ENCODE measurements at places on chromosomes 7 and 10.
A peak's percentile ranks its signal among the peaks of the same experiment; 100 is the strongest.

- DNase-seq = no peak
Measured at GRCh38 chr7:143492043-143492471, 14.4 kb downstream of the TAS2R41 start.

GRCh38 chr10:114498413-114499111 is 94.3 kb upstream of the AFAP1L2 start:
- no peak for DNase-seq

DNA sequence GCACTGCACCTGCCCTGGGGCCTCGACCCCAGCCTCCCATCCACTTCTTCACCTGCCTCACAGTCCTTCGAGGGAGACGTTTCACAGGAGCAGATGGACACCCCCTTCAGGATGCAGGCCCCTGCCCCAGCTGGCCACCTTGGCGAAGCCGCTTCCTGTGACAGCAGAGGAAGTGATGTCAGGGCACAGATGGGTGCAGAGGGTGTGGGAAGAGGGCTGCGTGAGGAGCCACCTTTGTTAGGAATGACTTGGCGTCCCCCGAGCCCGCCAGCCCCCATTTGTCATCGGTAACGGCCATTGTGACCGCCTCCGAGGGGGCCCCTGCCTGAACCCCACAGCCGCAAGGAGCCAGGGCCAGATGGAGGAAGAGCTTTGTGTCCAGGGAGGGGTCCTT is 47.4 kb upstream of the SLC29A3 start:
- DNase-seq = no peak

GRCh38 chr7:128860158-128861073 is 2.2 kb upstream of the ATP6V1F start:
- no peak for DNase-seq

DNA sequence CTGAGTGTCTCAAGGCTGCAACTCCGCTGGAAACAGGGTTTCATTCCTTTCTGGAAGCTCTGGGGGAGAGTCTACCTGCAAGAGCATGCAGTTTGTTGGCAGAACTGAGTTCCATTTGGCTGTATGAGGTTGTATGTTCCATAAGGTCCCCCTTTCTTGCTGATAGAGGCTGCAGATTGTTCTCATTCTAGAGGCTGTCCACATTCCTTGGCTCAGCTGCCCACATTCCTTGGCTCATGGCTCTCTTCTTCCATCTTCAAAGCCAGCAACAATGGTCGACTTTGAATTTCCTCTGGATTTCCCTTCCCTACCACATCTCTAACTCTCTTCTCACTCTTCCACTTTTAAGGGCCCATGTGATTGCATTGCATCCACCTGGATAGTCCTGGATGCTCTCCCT is 147.3 kb upstream of the CDCA7L start:
- DNase-seq = no peak

GRCh38 chr7:92621561-92622023 is 31.4 kb upstream of the FAM133B start:
- DNase-seq = no peak

DNA sequence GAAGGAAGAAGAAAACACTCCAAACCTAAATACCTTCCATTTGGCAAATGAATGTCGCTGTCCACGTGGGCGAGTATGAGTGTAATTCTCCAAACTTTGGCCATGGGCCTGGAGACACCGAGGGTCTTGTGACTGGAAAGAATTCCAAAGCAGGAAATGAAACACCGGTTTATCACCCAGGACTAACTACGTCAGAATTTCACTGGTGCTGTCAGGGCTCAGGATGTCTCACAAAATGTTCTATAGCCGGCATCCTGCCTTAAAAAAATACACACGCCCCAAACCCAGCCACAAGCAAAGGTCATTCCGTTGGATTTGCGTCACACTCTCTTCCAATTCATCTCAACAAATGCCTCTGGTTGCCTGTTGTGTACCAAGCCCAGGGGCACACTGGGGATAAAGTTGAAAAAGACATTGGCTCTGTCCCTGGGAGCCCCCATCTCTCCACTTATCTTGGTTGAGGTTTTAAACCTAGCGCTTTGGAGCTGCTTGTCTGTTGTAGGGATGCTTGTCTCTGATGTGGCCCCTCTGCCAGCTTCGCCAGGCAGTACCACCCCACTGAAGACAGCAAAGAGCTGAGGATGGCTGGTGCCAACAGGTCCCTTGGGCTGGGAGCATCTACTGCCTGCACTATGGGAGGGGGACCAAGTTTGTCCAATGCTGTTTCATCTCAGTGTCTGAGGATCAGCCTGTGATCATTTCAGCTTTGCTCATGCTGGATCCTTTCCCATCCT is 31.2 kb downstream of the GSTO2 start:
- no peak for DNase-seq

DNA sequence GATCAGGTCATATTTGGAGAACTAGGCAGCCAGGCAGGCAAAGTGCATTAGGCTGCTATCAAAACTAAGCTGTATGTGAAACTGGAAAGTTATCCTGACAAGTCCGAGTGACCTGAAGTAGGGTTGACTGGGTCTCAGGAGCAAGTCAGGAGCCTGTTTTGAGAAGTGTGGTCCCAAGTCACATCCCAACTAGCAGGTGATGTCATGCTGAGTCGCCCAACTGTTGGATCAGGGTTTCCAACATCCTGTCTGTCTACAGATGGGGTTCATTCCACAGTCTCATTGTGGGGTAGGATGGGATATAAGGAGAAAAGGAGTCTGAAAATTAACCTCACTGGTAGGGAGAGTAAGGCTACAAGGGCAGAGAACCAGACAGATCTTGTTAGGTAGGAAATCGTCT is 27.0 kb downstream of the SLC26A4 start:
- DNase-seq = no peak

DNA sequence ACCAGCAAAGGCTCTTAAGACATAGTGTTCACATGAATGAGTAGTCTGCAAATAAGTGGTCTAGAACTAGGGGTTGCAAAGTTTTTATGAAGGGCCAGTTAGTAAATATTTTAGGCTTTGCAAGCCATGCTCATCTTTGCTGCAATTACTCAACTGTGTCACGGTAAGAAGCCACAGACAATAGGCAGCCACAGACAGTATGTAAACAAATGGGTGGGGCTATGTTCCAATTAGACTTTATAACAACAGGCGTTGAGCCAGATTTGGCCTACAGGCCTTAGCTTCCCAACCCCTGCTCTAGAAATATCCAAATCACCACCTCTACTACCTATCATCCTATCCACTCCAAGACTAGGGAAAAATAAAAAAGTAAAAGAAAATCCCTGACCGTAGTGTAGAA is 9.2 kb downstream of the IKZF5 start:
- peak; percentile 12 for DNase-seq

DNA sequence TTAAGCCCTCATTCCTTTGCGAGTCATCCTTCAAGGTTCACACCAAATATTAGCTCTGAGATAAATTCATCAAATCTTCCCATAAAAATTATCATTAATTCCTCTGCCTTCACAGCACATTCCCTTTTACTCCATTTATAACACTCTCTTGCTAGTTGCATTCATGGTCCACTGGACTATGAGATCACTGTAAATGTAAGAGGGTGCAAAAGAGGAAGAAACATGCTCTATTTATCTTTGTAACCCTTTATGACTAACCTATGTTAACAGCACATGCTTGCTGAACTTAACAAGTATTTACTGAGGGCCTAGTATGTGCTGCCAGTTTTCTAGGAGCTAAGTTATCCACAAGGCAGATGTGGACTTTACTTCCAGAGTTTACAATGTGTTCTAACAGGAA is 86.7 kb upstream of the TMEM168 start:
- DNase-seq = no peak

- no peak for DNase-seq
Measured at GRCh38 chr7:11155883-11156282, 182.2 kb downstream of the PHF14 start.

GRCh38 chr10:53697038-53697437 is 924.5 kb upstream of the MBL2 start:
- DNase-seq = no peak

DNA sequence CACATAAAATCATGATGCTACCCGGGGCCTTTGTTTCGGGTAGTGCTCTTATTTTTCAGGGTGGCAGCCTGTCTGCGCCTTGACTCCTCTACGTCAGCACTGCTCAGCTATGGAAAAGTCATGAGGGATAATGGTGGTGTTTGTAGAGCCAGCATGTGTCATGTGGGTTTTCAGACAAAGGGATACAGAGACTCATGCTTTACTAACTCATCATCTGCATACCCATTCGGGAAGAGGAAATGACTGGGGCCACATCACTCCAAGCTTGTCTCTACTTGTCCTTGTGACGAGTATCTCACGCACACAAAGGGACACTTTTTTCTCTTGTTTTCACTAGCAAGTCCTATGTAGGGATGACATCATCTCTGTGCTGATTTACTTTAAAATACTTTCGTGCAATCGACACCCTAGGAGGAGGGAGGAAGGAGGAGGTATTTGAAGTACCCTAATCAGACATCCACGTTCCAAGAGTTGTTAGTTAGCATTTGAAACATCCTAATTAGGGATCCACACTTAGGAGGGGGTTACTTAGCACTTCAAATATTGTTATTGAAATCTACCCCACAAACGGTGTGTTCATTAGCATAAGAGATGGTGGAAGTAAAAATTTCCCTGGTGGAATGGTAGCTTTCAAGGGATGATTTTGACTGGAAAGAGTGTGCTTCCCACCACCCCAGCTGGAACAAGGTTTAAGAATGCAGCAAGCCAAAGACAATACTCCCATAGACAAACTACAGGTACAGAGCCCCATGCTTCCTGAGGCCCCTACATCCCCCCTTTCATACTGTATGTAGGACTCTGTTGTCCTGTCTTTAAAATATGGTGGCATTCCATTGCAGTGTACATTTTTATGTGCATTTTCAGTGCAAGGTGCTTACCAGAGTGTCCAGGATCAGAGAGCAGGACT is 52.0 kb downstream of the THNSL1 start:
- DNase-seq = no peak
